ENCODE measurements at places on chromosomes 1 and 21.

DNA sequence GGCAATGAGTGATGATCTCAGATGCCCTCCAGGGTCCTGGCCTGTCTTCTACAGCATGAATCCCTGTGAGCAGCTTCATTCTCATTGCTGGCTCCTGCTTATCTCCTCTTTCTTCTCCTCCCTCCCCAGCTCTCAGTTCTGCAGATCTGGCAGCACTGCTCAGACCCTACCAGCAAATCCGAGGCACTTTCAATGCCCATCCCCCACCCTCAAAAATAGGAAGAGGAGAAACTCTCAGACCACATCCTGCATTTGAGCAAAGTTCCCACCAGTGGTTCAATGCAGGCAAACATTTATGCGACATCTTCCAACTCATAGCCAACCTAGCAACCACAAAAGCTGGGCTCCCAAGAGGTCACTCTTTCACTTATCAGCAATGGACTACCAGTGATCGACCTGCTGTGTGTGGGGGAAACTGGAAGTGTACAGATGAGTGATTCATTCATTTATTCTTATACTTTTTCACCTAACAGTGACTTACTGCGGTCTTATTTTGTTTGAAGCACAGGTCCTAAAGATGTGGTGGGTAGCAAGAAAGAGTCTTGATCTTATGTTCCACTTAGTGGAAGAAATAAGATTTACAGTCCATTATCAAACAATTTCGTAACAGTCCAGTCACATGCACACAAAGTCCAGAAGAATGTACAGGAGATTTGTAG lies 5.8 kb upstream of the CHI3L2 start:
- peak; percentile 57 for DNase-seq

DNA sequence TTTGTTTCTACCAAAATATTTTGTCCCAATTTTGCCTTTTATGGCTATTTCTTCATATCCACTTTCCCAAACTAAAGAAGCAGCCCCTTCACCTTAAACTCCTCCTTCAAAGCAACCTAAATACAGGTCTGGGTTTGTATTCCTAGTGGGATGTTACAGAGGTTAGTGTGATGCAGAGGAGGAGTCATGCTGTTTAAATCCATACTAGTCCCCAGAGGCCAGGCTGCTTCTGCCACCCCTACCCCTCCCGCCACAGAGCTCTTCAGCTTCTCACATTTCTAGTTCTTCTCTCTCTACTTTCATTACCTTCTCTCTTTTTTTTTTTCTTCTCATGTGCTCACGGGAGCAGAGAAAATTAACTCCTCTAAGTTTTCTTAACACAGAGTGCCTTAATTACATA lies 29.3 kb downstream of the SELL start:
- no peak for DNase-seq

GRCh38 chr1:180000575-180000974 lies 46.0 kb downstream of the CEP350 start:
- DNase-seq: no peak

GRCh38 chr21:14877581-14878228 lies 187.1 kb downstream of the NRIP1 start:
- DNase-seq: peak; percentile 58

GRCh38 chr1:50529510-50529909 lies 106.3 kb upstream of the DMRTA2 start:
- DNase-seq: no peak

DNA sequence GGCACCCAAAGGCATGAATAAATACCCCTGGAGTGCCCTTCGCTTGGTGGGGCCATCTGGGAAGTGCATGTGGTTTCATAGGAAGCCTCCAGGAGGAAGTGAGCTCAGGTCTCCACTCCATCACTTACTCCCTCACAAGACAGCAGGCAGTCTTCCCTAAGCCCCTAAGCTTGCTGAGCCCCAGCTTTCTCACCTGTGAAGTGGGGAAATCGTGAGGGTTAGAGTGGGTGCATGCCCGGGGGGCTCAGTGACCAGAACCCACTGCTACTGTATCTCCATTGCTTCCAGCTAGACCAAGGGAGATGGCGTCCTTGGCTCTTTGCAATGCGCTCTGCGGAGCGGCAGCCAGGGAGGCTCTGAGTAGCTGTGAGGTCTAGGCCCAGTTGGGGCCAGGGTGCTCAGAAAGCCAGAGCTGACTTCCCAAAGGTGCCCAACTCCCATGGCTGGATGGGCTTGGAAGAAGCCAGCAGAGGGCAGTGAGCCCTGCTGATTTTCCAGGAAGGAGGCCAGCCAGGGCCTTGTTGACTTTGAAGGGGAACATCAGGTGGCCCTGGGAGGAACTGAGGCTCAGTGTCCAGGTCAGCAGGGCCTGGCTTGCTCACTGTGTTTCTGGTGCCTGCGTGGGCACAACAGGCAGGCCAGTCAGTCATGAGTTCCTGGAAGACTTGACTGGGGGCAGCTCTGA lies 27.3 kb downstream of the CDCP2 start:
- no peak for DNase-seq

DNA sequence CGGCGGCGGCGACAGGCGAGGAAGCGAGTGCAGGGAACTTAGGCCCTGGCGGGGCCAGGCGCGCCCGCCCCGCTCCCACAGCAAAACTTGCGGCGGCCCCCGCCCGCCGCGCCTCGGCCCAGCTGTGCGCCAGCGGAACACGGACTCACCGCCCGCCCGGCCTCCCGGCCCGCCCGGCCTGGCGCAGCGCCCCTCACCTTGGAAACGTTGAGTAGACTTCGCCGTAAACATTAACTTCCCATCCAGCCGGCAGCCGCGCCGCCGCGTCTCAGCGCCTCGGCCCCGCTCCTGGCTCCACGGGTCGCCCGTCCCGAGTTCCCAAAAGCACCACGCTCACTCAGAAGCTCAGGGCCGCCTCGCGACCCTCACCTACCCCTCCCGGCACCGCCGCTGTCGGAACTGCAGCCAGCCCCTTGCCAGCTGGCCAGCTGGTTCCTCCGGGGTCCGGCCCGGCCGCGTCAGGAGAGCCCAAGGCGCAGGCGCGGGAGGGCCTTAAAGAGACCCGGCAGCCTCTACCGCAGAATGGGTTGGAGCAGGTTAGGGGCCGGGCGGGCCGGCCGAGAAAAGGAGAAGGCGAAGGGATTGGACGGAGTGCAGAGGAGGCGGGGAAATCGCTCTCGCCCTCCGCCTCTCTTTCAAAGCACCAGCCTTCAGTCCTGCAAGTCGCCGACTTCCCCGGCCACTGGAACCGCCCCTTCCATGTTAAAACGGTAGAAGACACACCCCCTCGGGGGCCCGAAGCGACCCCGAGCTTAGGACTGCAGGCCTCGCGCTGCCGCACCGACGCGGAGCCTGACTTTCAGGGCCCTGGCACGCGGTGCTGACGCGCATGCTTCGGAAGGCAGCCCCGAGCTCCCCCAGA lies at the start of gene EVI5:
TSS of gene EVI5 (minus strand) at position 470 of the 862 bp plus-strand sequence. CDS start 48,562 bp downstream, outside the sequence.
- peak; percentile 95 for DNase-seq

- no peak for DNase-seq
These were observed 50.4 kb downstream of the RERE start for GRCh38 chr1:8767006-8767405.

- no peak for DNase-seq
These were observed 841 bp downstream of the CENPF start for GRCh38 chr1:214603819-214604252.
